Stimulated activated naive CD8-positive, alpha-beta T cell treated with anti-CD3 and anti-CD28 coated beads, Interleukin-15, amount 100 ng/mL, for 72 hours (primary cell): ENCODE measurements at places on chromosomes 12 and 14.

DNA sequence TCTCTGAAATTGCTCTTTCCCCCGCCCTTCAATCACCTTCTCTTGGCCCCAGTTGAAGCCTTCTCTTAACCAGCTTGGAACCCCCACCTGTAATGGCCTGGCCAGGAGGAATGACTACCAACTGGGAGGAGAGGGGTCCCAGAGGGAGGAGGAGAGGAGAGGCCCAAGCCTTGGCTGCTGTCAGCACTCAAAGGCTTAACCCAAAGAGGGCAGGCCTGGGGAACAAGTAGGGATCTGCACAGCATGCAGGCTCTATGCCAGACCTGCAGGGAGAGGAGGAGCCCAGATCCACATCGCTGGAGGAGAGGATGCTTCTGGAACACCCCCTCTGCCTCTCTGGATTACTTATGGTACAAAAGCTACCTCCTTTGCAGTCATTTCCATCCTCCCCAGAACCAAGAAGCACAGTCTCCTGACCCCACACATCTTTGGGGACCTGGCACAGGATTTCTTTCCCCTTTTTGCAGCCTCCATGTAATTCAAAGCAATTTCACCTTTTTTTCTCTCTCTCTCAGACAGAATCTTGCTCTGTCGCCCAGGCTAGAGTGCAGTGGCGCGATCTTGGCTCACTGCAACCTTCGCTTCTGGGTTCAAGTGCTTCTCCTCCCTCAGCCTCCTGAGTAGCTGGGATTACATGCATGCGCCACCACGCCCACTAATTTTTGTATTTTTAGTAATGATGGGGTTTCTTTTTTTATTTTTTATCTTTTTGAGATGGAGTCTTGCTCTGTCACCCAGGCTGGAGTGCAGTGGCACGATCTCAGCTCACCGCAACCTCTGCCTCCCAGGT, 6.2 kb downstream of the RARG start:
- no peak for DNase-seq

DNA sequence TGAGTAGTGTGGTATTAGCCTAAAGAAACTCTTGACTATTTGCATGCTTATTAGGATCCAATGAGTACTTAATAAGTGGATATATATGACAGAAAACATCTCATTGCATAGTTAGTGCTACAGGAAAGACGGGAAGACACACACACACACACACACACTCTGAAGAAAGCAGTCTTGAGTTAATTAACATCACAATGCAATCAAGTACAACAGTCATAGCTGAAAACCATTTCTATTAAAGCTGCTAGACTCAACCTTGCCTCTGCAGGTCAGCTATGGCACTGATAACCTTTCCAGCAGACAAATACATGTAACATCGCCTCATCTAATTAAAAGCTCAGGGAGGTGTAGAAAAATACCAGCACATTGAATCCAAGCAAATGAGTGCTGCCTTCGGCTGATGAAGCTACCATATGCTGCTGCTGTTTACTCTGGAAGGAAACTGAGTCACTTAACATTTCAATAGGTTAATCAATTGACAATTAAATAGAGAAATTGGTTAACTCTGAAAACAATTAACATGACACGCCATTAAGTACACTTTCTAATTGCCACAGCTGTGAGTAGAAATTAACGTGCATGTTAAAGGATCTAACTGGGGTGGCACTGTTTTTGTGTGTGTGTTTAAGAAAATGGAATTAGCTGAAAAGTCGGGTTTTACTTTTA, 93.2 kb upstream of the OTX2 start:
- no peak for DNase-seq

DNA sequence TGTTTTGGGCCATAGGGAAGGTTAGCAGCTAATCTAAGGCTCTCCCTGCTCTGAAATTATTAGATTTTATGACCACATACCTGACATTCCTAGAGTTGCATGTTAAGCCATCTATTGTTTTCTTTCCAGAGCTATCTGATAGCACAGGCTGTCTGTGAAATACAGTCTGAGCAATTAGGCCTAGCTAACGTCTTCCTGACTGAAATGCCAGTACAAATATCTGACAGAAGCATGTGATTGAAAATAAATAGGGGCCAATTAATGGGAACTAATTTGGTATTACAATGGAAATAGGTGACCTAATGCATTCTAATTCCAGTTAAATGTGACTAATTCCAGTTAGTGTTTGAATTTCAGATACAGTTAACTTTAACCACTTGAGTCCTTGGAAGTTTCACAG, 115.2 kb downstream of the C12orf75 start:
- DNase-seq = no peak

DNA sequence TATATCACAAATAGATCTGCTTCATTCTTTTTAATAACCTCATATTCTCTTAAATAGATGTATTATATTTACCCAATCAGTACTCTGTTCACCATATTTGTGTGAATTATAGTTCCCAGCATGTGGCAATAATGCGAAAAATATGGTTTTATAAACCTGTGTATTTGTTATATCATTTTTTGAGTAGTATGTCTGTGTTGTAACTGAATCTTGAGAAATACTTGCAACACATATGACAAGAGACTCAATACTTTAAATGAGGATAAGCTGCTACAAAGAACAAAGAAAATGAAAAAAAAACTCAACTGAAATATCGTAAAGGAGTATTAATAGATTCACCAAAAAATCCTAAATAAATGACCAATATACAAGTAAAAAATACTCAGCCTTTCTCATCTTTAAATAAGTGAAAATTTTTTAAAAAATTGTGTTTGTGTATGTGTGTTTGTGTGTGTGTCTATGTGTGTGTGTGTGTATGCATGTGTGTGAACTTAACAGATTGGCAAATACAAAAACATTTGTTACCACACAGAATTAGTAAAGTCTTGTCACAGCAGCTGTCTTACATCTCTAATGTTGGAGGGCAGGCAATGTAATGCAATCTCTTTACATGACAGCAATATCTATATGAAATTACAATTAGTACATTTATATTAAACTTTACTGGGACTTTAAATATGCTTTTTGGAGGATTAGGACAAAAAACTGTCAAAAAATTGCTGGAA, 441.9 kb upstream of the MGAT4C start:
- DNase-seq = no peak

GRCh38 chr14:79467835-79468234, 743.5 kb downstream of the DIO2 start:
- no peak for DNase-seq

DNA sequence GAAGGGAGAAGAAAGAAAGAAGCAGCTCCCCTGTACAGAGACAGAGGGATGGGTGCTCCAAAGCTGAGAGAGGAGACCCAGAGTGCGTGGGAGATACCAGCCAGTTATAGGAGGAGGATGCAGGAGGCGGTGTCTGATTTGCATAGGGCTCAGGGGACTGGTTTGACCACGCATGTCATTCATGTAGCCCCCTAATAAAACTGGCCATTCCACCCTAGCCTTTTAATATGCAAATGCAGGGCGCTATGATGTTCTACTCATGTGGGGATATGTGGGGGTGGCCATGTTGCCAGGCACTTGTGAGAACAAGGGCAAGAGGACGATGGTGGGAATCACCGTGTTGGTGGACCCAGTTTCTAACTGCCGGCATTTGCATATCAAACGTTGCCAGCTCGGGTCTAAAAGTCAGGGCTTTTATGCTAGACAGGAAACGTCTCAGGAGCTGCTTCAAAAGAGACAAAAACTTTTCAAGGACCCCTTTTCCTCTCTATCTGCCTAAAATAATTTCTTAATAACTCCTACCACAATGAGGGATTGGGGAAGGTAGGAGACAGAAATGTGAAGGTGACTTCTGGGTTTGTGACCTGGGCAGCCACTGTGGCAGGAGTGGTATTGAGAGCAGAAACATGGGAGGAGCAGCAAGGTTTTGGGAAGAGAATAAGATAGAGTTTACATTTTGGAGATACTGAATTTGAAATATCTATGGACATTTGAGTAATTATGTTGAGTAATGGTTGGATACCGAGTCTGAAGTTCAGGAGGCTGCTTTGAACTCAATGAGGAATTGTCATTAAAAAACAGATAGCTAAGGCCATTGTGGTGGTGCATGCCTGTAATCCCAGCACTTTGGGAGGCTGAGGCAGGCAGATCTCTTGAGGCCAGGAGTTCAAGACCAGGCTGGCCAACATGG, 2.2 kb upstream of the ATXN3 start:
- DNase-seq = peak; percentile 58

DNA sequence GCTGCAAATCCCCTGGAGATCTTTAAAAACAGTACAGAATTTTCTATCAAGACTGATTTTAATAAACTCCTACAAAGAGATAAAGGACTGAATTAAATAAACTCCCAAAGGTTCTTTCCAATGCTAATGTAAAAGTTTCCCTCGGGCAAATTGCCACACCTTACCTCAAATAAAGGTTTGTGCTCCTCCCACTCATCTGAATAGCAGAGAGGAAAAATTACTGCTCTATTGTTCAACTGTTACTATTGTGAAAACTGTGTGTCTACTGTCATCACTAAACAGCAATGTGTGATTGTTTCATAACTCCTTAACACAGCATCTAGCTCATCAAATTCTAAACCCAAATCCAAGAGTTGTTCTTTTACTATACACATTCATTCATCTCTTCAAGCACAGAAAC, 3.2 kb downstream of the SPTLC2 start:
- DNase-seq = no peak

DNA sequence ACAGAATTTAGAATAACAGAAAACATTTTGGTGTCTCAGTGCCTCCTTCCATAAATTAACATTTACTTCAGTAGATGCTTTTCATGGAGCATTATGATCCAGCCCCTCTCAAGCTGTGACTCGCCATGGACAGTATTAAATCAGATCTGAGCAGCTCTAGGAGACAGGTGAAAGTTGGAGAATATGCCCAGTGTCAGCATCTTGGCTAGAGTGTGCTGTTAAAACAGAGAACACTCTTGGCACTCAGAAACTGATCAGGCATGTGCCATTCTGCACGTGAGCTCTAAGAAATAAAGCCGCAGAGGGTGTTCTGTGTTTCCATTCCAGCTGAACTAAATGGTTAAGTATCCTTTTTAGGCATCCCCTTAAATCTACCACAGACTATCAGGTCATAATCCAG, 68.0 kb downstream of the DIP2B start:
- DNase-seq = no peak

DNA sequence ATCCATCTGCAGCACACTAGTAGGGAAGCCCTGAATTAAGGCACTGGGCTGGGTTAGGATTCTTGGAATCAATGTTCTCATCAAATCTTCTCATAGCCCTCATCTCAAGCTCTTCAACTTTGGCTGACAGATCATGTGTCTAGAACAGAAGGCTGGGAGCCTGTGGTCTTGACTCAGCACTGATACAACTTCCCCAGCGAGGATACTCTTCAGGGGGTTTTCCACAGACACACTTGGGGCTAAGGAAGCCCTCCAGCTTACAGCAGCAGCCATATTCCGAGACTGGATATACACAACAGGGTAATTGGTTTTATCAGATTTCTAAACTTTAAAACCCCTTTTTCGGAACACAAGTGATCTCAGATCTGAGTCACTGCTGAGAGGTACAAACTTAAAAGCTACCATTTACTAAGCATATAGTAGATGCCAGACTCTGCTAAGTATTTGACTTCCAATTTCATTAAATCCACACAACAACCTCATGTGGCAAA, 3.5 kb downstream of the FMNL3 start:
- DNase-seq = peak; percentile 45

DNA sequence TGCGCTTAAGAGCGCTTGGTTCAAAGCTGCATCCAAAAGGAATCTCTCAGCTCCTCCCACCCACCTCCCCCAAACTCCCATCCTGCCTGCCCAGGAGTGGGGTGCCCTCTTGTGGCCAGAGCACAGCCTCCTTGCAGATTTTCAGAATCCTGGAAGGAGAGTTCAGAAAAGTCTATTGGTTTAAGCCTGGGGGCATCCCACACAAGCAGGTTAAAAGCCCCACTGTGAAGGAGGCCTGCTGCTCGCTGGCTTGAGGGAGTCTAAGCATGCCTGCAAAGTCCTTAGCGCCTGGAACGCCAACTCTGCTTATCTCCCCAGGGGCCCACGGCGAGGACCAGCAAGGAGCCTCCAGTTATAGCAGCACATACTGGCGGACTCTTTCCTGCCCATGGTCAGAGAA, 297.1 kb downstream of the KSR2 start:
- no peak for DNase-seq
